ENCODE measurements at places on chromosomes 6 and 20. TPM values are rescaled to one million over a fixed set of nuclear protein-coding genes. Genes with fewer than 3 reads are reported as not detected.

JPH2 gene
- total RNA-seq, result 46.6 TPM

ISM1 gene
- total RNA-seq, result 0.31 TPM

SALL4 gene
- total RNA-seq, result 0.68 TPM

SYNDIG1 gene
- 16.4 TPM for total RNA-seq

FRK gene
- total RNA-seq, result 1.1 TPM

OSER1 gene
- total RNA-seq, result 31.5 TPM

SMLR1 gene
- not detected for total RNA-seq

SRMS gene
- total RNA-seq, result not detected

PROKR2 gene
- not detected for total RNA-seq

ZSCAN16 gene
- total RNA-seq, result 3.0 TPM

ADGRB3 gene
- 1.5 TPM for total RNA-seq

GRCh38 chr20:8809107-8809953, 259.6 kb upstream of the PLCB4 start:
- peaks cover 3% of the 10 kb centered on the region for H3K4me1 ChIP-seq
- no peaks in the 10 kb centered on the region for H3K27me3 ChIP-seq
- DNase-seq, result no peak
- no peak overlapping the region for H3K27ac ChIP-seq
- H3K36me3 ChIP-seq, result no peaks in the 10 kb centered on the region

- no peak overlapping the region for H3K4me3 ChIP-seq
- peak overlapping the region; percentile 22 for H3K27ac ChIP-seq
- peaks cover 17% of the 10 kb centered on the region for H3K4me1 ChIP-seq
- no peak for DNase-seq
- no peaks in the 10 kb centered on the region for H3K27me3 ChIP-seq
These were observed 4.3 kb upstream of the SGK1 start for GRCh38 chr6:134322216-134322615.

DNA sequence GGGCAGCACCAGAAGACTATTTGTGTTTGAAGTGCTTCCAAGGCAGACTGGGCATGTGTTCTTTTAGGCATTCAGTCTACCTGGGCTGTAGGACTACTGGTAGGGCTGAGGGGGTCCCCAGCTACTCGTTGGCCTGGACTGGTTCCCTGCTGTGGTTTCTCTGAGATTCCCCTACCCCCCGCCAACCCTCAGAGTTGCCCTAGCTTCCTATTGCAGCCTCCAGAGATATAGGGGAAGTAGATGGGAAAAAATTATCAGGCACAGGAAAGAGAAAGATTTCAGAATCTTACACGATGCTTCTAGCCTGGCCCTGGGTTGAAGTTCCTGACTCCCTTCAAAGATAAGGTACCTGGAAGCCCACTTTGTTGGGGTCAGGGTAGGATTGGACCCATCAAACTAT, 22.5 kb downstream of the BRPF3 start:
- H3K4me1 ChIP-seq, result peaks cover 5% of the 10 kb centered on the region
- no peak overlapping the region for H3K27ac ChIP-seq
- H3K4me3 ChIP-seq, result no peak overlapping the region

DNA sequence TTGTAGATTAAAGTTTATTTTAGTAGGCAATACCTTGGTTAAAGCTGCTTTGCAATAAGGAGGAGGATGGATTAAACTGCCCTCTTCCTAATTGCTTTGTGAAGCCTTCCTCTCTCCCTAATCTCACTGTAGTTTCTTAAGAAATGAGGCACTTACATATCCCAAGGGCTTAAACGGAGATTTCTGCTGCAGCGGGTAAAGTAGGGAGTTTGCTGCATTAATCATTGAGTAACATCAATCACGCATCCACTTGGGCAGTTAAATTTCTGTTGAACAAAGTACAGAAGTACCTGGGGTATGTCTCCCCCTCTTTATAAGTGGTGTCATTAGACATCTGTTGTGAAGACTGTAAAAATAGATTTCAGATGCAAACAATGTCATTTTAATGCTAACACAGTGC, 29.5 kb upstream of the ARID1B start:
- H3K4me3 ChIP-seq, result no peak overlapping the region
- H3K27ac ChIP-seq, result no peak overlapping the region
- H3K4me1 ChIP-seq, result no peaks in the 10 kb centered on the region
- no peak for DNase-seq

- H3K4me1 ChIP-seq, result peaks cover 25% of the 10 kb centered on the region
- no peak overlapping the region for H3K27ac ChIP-seq
- no peaks in the 10 kb centered on the region for H3K27me3 ChIP-seq
- H3K4me3 ChIP-seq, result no peak overlapping the region
- no peak for DNase-seq
These were observed 57.8 kb upstream of the RREB1 start for GRCh38 chr6:7050004-7050403.

- no peak overlapping the region for H3K27ac ChIP-seq
- no peak overlapping the region for H3K4me3 ChIP-seq
- peaks cover 36% of the 10 kb centered on the region for H3K4me1 ChIP-seq
- peaks cover 36% of the 10 kb centered on the region for H3K27me3 ChIP-seq
- H3K36me3 ChIP-seq, result no peaks in the 10 kb centered on the region
- no peak for DNase-seq
These were observed 140.1 kb upstream of the SPACA1 start for GRCh38 chr6:87907521-87907920.

DNA sequence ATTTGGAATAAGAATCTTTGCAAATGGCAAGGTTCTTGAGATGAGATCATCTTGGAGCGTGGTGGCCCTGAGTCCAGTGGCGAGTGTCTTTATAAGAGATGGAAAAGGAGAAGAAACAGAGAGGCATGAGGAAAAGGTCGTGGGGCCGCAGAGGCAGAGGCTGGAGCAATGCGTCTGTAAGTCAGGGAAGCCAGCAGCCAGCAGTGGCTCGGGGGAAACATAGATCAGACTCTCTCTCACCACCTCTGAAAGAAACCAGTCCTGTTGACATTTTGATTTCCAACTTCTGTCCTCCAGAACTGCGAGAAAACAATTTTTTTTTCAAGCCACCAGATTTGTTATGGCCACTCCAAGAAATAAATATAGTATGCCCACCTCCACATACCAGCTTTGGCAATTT, 226.6 kb downstream of the TFAP2C start:
- H3K27ac ChIP-seq, result no peak overlapping the region
- peaks cover 22% of the 10 kb centered on the region for H3K4me1 ChIP-seq
- H3K4me3 ChIP-seq, result no peak overlapping the region
- H3K36me3 ChIP-seq, result no peaks in the 10 kb centered on the region
- no peak for DNase-seq
- no peaks in the 10 kb centered on the region for H3K27me3 ChIP-seq

GRCh38 chr6:169559592-169559991, 142.2 kb downstream of the WDR27 start:
- DNase-seq, result no peak
- H3K4me3 ChIP-seq, result no peak overlapping the region
- no peaks in the 10 kb centered on the region for H3K4me1 ChIP-seq
- no peak overlapping the region for H3K27ac ChIP-seq
- peaks cover 12% of the 10 kb centered on the region for H3K36me3 ChIP-seq

DNA sequence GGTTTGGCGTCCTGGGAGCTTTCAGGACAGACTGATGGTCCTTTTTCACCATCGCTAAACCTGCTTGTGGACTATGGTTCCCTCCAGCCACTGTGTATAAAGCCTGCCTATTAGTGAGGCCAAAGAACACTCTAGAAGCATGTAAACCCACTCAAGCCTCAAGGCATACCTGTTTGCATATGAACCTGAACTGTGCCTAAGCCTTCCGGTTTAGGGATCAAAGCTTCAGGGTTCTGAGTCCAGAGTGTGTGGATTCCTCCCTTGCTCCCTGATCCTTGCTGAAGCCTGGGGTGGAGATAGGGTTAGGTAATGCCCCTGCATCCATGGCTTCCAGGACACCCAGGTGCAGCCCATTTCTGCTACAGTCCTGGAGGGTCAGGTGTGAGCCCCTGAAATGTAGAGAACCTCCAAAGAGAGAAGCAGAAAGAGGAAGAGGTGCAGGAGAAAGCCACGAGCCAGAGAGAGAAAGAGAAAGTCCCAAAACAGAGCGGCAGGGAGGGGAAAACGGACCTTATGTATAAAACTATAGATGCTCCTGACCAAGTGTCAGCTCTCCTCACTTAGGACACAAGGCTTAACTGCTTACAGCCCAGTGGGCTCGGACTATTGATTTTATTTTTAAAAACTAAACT, 93.3 kb downstream of the SCML4 start:
- peaks cover 3% of the 10 kb centered on the region for H3K4me1 ChIP-seq
- H3K27me3 ChIP-seq, result peaks cover 26% of the 10 kb centered on the region
- H3K36me3 ChIP-seq, result no peaks in the 10 kb centered on the region
- no peak overlapping the region for H3K27ac ChIP-seq
- no peak for DNase-seq

- no peaks in the 10 kb centered on the region for H3K27me3 ChIP-seq
- H3K27ac ChIP-seq, result peak overlapping the region; percentile 73
- H3K4me1 ChIP-seq, result peaks cover 15% of the 10 kb centered on the region
- H3K36me3 ChIP-seq, result no peaks in the 10 kb centered on the region
- no peak for DNase-seq
These were observed 355.4 kb downstream of the CD83 start for GRCh38 chr6:14472986-14473337.

- DNase-seq, result no peak
- no peak overlapping the region for H3K4me3 ChIP-seq
- H3K27ac ChIP-seq, result peak overlapping the region; percentile 72
- H3K4me1 ChIP-seq, result peaks cover 49% of the 10 kb centered on the region
- no peaks in the 10 kb centered on the region for H3K36me3 ChIP-seq
These were observed 93.0 kb upstream of the ELOVL5 start for GRCh38 chr6:53441761-53442160.

GRCh38 chr6:142444376-142444775, 142.6 kb downstream of the ADGRG6 start:
- no peak for DNase-seq
- H3K4me3 ChIP-seq, result no peak overlapping the region
- no peaks in the 10 kb centered on the region for H3K36me3 ChIP-seq
- H3K27me3 ChIP-seq, result no peaks in the 10 kb centered on the region
- peaks cover 25% of the 10 kb centered on the region for H3K4me1 ChIP-seq
- H3K27ac ChIP-seq, result no peak overlapping the region

DNA sequence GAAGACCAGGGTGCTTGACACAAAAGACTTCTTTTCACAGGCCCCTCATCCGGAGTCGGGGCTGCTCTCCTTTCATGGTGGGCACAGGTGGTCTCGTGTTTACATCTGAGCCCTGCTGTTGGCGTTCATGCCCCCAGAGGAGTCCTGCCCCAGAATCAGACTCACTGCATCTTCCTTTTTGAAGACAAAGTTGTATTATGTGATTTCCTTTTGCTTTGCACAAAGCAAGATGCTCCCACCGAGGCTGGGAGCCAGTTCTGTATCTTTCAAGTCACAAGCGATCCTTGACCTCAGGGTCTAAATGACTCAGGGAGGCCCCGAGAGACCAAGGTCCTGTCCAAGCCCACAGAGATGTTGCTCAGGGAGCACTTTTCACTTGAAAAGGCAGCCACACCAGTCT, 330.5 kb downstream of the THBS2 start:
- no peak overlapping the region for H3K4me3 ChIP-seq
- no peaks in the 10 kb centered on the region for H3K36me3 ChIP-seq
- no peaks in the 10 kb centered on the region for H3K27me3 ChIP-seq
- no peak for DNase-seq

- no peaks in the 10 kb centered on the region for H3K36me3 ChIP-seq
- no peak overlapping the region for H3K27ac ChIP-seq
- H3K4me1 ChIP-seq, result peaks cover 27% of the 10 kb centered on the region
These were observed 207.3 kb downstream of the FARS2 start for GRCh38 chr6:5468586-5468985.

DNA sequence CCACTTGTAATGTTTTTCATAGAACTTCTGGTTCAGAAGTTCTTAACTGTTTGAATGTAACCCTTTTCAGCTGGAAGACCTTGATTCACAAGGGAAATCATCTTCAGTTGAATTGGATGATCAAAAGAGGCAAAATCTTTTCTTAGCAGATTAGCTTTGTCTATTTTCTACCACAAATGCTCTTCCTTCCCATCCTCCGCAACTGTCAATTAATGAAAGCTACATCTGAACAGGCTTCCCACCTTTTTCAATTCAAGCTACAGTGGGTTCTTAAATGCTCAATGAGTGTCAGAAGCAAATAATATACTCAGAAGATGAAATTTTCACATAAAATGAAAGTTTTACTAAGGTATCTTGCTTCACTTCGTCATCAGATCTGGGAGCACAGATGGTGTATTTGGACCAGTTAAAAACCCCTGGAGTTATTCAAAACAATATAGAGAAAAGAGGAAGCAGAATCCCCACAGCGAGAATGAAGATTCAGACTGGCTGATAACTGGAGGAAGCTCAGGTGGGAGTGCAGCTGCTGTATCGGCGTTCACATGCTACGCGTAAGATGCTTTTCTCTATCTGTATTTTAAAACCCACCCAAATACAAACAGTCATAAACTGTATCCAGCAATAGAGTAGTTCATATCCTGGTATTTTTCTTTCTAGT, 19.4 kb downstream of the QRSL1 start:
- no peaks in the 10 kb centered on the region for H3K4me1 ChIP-seq
- DNase-seq, result no peak
- H3K27ac ChIP-seq, result no peak overlapping the region
- H3K4me3 ChIP-seq, result no peak overlapping the region
- no peaks in the 10 kb centered on the region for H3K27me3 ChIP-seq
- H3K36me3 ChIP-seq, result peaks cover 17% of the 10 kb centered on the region

GRCh38 chr6:32982702-32983492, 14.5 kb downstream of the BRD2 start:
- no peak for DNase-seq
- no peaks in the 10 kb centered on the region for H3K27me3 ChIP-seq
- peaks cover 25% of the 10 kb centered on the region for H3K4me1 ChIP-seq
- H3K36me3 ChIP-seq, result peaks cover 38% of the 10 kb centered on the region
- peak overlapping the region; percentile 3 for H3K27ac ChIP-seq

- H3K4me3 ChIP-seq, result no peak overlapping the region
- H3K27ac ChIP-seq, result peak overlapping the region; percentile 73
- H3K36me3 ChIP-seq, result no peaks in the 10 kb centered on the region
- no peak for DNase-seq
- H3K4me1 ChIP-seq, result peaks cover 16% of the 10 kb centered on the region
These were observed 49.8 kb upstream of the ERVFRD-1 start for GRCh38 chr6:11161031-11161956.

GRCh38 chr20:22909436-22909835, 125.7 kb upstream of the SSTR4 start:
- DNase-seq, result no peak
- no peaks in the 10 kb centered on the region for H3K36me3 ChIP-seq
- H3K4me3 ChIP-seq, result no peak overlapping the region
- H3K27me3 ChIP-seq, result no peaks in the 10 kb centered on the region
- H3K4me1 ChIP-seq, result peaks cover 8% of the 10 kb centered on the region
- no peak overlapping the region for H3K27ac ChIP-seq

GRCh38 chr6:497258-497657, 105.7 kb downstream of the IRF4 start:
- H3K36me3 ChIP-seq, result peaks cover 34% of the 10 kb centered on the region
- no peaks in the 10 kb centered on the region for H3K27me3 ChIP-seq
- H3K4me1 ChIP-seq, result peaks cover 4% of the 10 kb centered on the region
- H3K27ac ChIP-seq, result no peak overlapping the region
- DNase-seq, result no peak

- H3K36me3 ChIP-seq, result peaks cover 3% of the 10 kb centered on the region
- no peak overlapping the region for H3K4me3 ChIP-seq
- DNase-seq, result peak; percentile 70
- H3K27me3 ChIP-seq, result no peaks in the 10 kb centered on the region
- H3K27ac ChIP-seq, result peak overlapping the region; percentile 33
- H3K4me1 ChIP-seq, result peaks cover 61% of the 10 kb centered on the region
These were observed 232.0 kb upstream of the PMEPA1 start for GRCh38 chr20:57941604-57942381.

Data from chondrocyte (in vitro differentiated cells).